ENCODE measurements at places on chromosomes 16 and 17.

- DNase-seq: no peak
Measured at GRCh38 chr17:4986403-4986802, 1.1 kb downstream of the CAMTA2 start.

DNA sequence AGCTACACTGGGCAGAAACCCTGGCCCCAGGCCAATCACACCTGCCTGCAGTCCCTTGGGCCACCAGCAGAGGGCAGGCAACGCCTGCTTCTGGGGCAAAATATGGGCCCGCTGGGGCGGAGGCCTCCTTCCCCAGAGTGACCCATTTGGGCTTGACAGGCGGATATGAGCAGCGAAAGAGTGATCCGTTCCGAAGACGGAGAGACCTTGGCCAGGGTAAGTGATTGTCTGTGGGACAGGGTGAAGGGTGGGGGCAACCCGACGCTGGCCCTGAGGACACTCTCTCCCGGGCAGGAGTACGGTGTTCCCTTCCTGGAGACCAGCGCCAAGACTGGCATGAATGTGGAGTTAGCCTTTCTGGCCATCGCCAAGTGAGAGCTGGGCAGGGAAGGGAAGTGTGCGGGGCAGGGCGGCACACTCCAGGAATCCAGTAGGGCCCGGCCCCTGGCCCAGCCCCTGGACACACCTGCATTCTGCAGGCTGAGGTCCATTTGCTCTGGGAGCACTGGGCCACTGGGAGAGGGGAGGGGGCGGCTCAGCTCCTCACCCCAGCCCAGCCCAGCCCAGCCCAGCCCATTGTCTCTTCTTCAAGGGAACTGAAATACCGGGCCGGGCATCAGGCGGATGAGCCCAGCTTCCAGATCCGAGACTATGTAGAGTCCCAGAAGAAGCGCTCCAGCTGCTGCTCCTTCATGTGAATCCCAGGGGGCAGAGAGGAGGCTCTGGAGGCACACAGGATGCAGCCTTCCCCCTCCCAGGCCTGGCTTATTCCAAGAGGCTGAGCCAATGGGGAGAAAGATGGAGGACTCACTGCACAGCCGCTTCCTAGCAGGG lies 3.5 kb upstream of the NHERF1 start:
- DNase-seq: peak; percentile 94

DNA sequence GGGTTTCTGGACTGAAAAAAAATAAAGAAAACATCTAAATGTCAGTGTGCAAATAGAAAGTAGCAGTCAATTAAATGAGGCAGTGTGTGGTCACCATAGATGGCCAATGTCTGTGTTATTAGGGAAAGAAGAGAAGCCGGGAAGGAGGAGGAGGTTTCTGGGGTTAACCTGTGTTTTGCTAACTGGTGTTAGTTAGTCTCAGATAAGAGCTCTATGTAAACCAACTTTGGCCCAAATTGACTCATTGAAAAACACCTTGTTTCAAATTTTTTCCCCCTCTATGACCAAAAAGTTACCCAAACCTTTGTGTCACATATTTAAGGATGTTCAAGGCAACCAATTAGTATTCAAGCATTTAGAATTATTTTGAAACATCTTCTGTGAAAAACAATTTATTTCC lies 530.9 kb downstream of the MAF start:
- DNase-seq: no peak

- DNase-seq: no peak
Measured at GRCh38 chr16:78896280-78896679, 704.3 kb downstream of the MAF start.

DNA sequence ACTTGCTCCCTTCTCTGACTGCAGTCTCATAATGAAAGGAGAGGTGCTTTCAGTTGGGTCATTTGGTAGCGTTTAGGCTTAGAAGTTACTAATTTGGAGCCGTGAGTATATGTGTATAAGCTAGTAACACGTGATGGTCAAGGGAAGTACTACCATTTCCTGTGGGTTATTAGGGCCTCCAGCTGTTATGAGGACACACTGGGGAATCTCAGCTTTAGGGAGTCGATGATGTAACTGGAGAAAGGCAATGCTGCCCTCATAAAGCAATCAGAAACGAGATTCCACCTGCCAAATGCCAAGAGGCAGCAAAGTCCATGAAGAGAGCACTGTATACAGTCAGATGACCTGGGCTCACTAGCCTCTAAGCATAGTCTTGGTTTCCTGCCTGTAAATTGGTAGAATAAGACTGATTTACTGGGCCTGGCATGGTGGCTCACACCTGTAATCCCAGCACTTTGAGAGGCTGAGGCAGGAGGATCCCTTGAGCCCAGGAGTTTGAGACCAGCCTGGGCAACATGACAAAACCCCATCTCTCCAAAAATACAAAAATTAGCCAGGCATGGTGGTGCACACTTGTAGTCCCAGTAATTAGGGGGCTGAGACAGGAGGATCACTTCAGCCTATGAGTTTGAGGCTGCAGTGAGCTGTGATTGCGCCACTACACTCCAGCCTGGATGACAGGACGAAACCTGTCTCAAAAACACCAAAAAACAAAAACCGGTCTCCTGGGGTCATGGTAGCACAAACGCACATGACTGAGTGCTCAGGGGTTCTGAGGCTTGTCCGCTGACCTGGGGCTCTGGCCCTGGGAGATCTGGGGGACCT lies 53.0 kb downstream of the SF3B3 start:
- DNase-seq: no peak

DNA sequence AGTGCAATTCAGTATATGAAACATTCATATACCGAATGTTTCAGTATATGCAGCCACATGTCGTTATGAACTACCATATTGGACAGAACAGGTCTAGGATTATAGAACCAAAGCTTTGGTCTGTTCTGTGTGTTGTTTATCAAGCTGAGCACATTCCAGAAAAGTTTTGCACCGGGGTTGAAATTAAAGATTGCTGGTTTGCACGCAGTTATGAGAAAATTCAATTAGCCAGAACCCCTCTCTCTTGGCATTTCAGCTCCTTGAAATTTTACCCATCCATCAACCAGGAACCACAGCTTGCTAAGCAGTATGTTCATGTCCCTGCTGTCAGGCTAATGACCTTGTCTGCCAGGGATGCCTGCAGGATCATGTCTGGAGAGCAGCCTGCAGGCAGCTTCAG lies 9.5 kb downstream of the KRT32 start:
- DNase-seq: no peak

DNA sequence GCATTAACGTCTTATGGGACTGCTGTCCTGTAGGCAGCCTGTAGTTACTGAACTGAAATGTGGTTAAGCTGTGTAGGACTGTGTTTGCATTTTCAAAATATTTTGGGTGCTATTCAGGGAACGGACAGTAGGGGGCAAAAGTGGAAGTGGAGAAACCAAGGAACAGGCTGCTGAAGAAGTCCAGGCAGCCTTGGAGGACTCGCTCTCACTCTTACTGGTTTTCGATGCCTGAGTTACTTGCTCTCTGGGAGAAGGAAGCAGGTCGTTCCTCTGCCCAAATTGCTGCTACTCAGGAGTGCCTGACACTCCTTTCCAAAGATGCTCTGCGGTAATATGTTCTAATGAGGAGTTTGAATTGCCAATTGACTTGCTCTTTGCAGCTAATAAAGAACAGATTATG lies 64.5 kb upstream of the RBFOX1 start:
- DNase-seq: no peak

GRCh38 chr17:15490634-15491261 lies 23.3 kb upstream of the CDRT4 start:
- DNase-seq: no peak

- no peak for DNase-seq
Measured at GRCh38 chr17:77877646-77878355, 80.7 kb upstream of the TNRC6C start.

DNA sequence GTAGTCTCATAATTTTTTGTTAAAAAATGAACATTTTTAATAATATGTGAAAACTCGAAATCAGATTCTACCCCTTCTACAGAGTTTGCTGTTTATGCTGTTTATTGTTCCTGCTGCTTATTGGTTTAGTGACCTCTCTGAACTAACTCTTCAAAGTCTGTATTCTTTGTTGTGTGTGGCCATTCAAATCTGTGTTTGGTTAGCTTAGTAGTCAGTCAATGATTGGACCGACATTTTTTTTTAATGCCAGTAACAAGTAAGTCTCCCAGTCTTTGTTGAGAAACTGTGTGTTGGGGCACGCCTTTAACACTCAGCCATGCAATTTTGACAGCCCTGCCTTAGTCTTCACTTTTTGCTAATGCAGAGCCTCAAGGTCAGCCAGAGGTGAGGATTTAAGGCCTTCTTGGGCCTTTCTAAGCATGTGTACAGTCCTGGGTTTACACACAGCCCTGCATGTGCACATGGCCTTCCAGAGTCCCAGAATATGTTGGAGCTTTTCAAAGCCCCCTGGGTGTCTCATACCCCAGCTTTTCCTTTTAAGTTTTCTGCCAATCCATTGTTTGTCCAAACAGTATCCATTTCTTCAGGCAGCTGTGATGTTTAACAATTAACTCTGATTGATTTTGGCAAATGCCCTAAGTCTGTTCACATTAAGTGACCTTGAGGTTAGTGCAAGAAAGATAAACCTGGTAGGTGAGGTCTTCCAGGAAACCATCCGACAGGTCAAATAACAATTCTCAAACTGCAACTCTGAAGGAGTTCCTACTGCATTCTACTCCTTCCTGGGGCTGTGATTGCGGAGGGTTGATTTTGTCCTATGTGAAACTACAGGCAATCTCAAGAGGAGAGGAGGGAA lies 389.3 kb downstream of the PMP22 start:
- DNase-seq: no peak

DNA sequence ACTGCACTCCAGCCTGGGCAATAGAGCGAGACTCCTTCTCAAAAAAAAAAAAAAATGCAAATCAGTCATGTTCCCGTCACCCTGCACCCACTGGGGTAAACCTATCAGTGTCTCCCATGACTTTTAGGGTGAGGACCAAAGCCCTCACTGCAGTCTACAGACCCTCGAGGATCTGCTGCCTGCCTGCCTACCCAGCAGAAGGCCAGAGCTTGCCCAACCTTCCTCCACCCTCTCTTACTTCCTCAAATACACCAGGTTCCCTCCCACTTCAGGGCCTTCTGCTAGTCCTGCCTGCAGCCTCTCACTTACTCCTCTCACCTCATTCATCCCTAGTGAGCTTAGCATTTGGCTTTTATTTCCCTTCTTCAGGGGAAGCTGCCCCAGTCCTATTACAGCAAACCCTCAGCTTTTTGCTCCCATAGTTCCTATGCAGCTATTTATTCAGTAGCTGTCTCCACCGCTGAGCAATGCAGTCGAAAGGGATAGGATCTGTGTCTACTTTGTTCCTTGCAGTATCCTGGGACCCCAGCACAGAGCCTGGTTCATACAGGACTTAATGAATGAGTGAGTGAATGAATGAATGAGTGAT lies 17.8 kb upstream of the TOB1 start:
- DNase-seq: peak; percentile 78

- no peak for DNase-seq
Measured at GRCh38 chr16:60337671-60338070, 1603.6 kb upstream of the GOT2 start.

DNA sequence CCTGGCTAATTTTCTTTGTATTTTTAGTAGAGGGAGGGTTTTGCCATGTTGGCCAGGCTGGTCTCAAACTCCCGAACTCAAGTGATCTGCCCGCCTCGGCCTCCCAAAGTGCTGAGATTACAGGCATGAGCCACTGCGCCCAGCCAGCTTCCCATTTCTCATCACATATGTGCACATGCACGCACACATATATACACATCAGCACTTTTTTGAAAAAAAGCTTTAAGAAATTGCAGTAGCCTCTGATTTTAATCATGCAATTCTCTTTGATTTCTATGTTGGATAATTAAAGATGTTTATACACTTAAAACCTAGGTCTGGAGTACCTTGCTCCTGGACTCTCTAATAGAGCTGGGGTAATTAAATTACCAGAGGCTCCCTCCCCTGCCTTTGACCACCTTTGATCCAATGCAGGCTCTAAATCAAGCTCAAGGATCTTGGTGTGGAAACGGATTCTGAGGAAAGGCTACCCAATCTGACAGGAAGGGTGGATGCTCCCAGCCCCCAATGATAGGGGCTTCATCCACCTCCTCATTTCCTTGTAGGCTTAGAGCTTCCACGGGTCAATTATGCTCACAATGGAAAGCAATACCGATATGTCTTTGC lies 29.7 kb upstream of the GAN start:
- DNase-seq: no peak

DNA sequence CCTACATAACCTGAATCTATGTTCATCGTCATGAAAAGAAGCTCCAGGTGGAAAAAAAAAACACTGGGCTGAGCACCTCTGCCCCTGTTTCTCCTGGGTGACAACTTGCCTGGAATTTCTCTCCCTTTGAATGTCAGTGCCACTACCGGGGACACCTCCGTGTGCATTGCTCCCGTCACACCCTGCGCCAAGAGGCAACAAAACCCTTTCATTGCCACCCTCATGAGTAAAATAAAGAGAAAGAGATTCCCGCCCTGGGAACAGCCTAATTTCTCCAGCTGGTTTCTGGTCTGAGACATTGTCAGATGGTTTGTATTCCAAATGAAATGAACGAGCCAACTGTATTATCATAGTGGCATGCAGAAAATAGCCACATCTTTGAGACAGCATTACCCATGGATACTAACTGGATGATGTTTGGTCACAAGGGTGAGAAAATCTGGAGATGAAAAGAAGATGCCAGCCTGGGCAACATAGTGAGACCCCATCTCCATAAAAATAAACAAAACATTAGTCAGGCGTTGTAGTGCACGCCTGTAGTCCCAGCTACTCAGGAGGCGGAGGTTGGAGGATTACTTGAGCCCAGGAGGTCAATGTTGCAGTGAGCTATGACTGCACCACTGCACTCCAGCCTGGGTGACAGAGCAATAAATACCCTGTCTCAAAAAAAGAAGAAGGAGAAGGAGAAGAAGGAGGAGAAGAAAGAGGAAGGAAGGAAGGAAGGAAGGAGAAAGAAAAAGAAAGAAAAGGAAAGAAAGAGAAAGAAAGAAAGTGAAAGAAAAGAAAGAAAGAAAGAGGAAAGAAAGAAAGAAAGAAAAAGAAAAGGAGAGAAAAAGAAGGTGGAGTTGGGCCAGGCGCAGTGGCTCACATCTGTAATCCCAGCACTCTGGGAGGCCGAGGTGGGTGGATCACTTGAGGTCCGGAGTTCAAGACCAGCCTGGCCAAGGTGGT lies 42.2 kb upstream of the ADCY9 start:
- no peak for DNase-seq

- no peak for DNase-seq
Measured at GRCh38 chr17:2215616-2216364, 87.8 kb downstream of the SMG6 start.

GRCh38 chr16:15043344-15043743 lies 12.5 kb downstream of the NTAN1 start:
- DNase-seq: no peak
